RWPE1 (cell line): ENCODE measurements at places on chromosomes 4 and X.

GRCh38 chrX:12824944-12825343, 33.7 kb downstream of the PRPS2 start:
- DNase-seq = no peak

GRCh38 chr4:145935253-145936141, 3.1 kb downstream of the ZNF827 start:
- DNase-seq = no peak

DNA sequence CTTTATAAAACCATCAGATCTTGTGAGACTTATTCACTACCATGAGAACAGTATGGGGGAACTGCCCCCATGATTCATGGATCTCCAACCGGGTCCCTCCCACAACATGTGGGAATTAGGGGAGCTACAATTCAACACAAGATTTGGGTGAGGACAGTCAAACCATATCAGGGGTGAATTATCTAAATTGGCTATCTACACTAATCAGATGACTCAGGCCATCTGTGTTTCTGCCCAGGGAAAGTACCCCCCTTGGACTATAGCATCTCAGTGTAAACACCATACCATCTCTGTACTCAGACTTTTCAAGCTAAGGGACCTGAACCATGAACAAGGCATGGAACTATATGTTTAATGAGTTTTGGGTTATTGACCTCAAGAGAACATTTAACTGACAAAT, 76.8 kb downstream of the LNX1 start:
- no peak for DNase-seq

DNA sequence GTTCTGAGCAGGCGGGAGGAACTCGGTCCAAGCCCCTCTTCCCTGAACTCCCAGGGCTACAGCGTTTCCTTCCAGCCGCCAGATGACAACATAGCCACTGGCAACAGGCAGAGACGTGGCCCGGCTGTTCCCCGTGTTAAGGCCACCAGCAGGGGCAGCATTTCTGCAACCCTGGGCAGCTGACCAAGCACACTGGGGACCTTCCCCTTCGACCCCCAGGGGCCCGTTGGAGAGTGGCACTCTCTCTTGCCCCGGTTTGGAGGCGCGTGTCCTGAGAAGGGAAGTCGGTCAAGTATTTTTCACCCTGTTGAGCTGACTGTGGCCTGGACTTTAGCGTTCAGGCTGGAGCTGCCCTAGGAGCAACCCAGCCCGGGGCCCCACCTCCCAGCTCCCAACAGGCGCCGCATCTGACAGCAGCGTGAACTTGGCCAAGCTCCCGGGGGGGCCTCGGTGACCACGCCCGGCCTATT, 37.6 kb downstream of the ZBTB49 start:
- DNase-seq = no peak

DNA sequence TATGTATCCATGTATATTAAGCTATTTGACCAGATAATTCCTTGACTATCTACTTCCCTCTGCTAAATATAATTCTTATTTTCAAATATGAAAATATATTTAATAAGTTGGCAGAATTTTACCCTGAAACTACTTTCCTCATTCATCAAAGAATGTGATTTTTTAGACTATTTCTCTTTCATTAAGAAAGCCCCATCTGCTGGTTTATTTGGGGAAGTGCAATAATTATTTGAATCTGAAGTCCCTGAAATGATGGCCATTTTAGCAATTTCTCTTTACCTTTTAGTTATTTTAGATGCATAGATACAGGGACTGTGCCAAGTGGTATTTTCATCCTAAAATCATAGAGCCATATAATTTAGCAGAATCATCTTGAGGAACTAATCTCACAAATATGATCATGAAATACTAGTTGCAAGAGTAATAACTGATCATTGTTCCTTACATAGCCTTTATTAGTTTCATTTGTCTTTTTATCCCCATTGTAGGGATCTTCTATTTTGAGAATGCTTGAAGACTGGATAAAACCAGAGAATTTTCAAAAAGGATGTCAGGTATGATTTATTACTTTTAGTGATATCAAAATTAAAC, 39.0 kb downstream of the ENPEP start:
- peak; percentile 31 for DNase-seq

GRCh38 chrX:139211568-139212182, 318.9 kb upstream of the F9 start:
- DNase-seq = no peak

GRCh38 chrX:69021141-69021960, 143.9 kb downstream of the PJA1 start:
- DNase-seq = no peak

DNA sequence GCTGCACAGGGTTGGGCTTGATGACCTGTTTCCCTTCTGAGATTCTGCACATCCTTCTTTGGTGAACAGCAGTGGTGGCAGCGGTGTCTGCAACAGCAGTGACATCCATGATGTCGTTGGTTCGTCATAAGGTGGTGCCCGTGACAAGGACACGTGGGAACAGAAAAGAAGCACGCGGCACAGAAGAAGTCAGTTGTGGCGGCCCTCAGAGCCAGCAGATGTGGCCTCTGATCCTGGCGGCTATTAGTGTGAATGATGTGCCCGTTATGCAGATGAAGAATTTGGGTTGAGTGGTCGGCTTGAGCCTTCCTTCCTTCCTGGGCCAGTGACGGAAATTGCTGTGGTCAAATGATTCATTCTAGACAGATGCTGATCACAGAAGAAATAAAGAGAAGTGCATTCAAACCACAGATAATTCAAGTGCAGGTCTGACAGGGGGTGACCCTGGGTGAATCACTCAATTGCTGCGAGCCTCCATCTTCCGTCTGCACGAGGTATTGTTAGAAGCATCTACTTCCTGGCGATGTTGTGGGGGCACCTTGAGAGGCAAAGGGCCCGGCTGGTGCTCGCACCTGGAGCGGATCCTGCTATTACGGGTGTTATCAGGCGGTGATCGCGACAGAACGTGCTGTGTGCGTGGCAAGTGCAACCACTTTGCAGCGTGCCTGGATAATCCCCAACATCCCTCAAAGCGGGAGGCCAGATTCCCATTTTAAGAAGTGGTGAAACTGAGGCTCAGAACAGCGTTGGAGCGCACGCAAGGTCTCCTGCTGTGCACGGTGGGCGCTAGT, 215.2 kb upstream of the PSAPL1 start:
- peak; percentile 88 for DNase-seq

DNA sequence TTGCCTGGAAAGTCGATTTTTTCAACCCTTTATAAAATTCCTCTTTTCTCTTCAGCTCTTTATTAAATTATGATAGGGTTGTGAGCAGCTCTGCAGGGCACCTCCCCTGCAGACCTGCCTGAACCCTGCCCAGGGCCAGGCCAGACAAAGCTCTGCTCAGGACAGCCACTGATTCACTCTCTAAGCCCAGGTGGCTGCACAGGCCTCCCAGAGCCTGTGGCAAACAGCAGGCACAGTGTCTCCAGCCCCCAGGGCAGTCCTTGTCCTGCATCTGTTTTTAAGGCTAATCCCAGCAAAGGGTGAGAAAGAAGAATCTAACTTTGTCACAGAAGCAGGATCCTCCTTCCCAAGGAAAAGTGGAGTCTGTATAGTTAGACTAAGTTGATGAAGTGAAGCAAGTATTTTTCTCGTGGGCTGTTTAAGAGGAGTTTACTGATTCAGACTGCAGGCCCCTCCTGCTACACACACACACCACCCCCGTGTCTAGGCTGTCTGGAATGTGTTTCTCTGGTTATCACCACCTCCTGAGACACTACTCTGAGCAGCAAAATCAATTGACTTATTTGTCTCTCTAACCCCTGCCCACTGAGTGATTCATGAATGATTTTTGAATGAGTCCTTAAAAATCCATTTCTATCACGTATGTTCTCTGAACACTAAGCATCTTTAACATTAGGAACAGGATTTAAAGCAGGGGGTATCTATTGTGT, 101.7 kb downstream of the CHIC2 start:
- peak; percentile 41 for DNase-seq

- DNase-seq = no peak
Observed at GRCh38 chr4:150004481-150004880, 73.8 kb upstream of the DCLK2 start.

DNA sequence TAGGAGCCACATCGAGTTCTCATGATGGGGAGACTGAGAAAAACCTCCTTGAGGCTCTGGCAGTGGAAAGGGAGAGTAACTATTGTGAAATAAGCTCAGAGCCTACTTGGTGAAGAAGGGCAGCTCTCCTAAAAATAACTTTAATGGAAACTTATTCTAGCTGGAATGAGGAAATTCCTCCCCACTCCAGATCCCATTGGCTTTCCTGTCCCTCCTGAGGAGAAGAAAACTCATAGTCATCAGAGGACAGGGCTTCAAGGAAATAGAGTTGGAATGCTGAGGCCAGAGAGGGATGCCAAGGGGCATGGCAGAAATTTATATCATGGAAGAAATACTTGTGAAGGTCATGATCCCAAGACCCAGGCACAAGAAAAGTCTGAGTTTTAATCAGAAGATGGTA, 70.7 kb upstream of the TAPT1 start:
- DNase-seq = no peak

GRCh38 chr4:37966044-37966443, 5.8 kb downstream of the PTTG2 start:
- no peak for DNase-seq

- DNase-seq = peak; percentile 69
Observed at GRCh38 chr4:38948551-38948950, 80.9 kb downstream of the FAM114A1 start.

DNA sequence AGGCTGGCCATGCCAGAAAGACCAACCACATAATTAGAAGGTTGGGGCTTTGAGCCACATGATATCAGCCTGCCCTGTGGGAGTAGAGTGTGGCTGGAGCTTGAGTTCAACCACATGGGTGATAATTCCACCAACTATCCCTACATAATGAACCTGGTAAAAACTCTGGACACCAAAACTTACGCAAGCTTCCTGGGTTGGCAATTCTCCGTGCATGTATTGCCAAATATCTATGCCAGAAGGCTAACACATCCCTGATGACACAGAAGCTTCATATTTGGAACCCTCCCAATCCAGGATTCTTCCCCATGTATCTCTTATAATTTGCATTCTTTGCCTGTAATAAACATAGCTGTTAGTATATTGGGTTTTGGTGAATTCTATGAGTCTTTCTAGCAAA, 68.2 kb downstream of the FUNDC1 start:
- DNase-seq = peak; percentile 20

- peak; percentile 70 for DNase-seq
Observed at GRCh38 chrX:15675490-15675921, 10.9 kb upstream of the CLTRN start.

- peak; percentile 15 for DNase-seq
Observed at GRCh38 chr4:148926276-148927260, 484.4 kb upstream of the NR3C2 start.

DNA sequence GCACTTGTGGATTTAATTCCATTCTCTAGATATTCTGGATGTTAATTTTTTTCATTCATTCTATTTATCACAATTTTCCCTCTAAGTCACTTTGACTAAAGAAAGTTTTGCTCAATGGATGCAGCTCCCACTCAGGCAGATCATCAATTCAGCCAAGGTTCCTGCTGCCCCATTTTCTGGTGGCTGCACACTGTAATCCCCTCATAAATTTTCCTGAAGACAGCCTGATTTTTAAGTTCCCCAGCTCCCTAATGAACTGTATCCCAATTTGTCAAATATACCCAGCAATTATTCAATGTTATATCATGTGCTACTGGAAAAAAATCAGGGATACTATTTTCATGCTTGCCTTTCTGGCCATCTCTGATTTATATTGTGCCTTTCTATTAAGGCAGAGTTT, 61.2 kb downstream of the SCD5 start:
- DNase-seq = no peak

GRCh38 chrX:3191796-3192195, 150.5 kb downstream of the ARSF start:
- DNase-seq = no peak

DNA sequence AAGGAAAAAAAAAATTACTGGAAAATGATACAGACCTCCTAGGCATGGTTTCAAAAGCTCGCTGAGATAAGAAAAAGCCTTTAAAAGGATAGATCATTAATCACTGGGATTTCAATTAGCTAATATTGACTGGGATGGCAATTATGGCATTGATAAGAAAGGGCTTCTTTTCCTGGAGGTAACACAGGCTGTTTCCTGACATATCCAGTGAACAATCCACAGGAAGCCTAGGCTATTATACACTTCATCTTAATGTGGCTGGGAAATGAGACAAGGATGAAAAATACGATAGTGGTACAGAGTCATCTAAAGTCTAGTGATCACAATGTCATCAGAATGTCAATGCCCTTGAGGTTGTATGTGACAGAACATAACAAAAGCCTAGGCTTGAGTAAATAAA, 1579.3 kb downstream of the C4orf33 start:
- no peak for DNase-seq

DNA sequence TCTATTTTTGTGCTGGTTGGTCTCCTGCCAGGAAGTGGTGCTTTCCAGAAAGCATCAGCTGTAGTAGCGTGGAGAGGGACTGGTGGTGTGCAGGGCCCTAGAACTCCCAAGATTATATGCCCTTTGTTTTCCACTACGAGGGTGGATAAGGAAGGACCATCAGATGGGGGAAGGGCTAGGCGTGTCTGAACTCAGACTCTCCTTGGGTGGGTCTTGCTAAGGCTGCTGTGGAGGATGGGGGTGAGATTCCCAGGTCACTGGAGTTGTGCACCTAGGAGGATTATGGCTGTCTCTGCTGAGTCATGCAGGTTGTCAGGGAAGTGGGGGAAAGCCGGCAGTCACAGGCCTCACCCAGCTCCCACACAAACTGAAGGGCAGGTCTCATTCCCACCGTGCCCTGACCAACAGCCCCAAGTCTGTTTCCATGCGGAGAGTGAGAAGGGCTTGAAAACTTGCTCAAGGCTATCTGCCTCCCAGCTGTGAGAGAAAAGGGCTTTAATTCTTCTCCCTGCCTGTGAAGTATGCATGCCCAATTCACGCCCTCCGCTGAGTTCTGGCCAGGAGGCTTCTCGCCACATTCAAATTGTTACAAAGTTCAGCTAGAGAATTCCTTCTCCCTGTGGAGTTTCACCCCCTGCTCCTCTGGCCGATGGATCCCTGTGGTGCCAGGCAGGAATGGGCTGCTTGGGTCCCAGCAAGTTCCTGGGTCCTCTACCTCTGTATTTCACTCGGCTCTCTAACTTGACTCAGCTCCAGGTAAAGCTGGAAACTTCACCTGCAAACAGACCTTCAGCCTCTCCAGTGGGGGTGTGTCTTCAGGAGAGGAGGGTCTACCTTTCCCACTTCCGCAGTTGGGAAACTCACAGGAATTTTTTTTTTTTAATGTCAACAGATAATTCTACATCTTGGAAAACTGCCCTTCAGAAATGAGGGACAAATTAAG, 7.7 kb upstream of the CSTF2 start:
- DNase-seq = no peak
